ENCODE measurements at places on chromosomes 3 and 15. TPM values are rescaled to one million over a fixed set of nuclear protein-coding genes. Genes with fewer than 3 reads are reported as not detected.

DNA sequence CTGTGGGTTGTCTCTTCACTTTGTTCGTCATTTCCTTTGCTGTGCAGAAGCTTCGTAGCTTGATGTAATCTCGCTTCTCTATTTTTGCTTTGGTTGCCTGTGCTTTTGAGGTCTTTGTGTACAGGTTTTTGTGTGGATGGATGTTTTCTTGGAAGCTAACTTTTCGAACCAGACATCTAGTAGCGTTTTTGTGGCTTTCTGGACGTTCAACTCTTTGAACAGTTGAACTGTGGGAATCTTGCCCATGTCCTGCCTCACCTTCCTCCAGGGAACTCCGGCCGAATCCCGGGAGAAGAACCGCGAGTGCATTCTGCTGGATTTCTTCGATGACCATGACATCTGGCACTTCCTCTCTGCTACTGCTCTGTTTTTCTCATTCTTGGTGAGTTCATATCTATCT lies 70.6 kb downstream of the USF3 start:
- no peak for DNase-seq

DNA sequence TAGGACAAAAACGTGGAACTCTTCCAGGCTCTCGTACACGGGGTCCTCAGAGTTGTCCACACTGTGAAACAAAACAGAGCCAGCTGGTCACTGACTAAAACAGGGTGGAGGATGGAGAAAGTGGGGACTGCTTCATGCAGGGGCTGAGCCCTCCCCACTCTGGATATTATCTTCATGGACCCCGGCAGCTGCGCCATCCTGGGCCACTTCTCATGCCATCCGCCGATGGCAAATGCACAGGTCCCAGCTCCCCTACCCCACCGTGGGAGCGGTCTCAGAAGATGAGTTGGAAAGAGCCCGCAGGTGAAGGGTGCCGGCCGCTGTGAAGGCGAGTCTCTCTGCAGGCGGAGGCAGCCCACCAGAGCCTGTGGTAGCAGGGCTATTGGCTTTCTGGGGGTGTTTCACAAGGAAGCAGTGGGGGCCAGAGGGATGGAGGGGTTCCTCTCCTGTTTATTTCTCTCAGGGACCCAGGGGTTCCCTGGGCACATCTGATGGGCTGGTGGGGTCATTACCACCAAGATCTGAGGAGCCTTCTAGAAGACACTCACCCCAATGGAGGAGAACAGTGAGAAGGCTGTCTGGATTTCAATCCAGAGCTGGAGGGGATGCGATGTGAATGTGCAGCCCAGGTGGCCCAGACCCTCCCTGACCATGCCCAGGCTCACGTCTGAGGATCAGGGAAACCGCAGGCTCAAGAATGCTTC lies 177.3 kb downstream of the KLF13 start:
- DNase-seq: no peak

- DNase-seq: no peak
These were observed 68.8 kb downstream of the DNAJC13 start for GRCh38 chr3:132486099-132486498.

- no peak for DNase-seq
These were observed 101.5 kb upstream of the CRBN start for GRCh38 chr3:3281024-3281423.

The PRR20G gene
- total RNA-seq: not detected

The ITIH1 gene
- total RNA-seq: 0.39 TPM
